ENCODE measurements at places on chromosomes 6 and 20.

- no peak for DNase-seq
Observed at GRCh38 chr20:33883164-33883563, 72.0 kb downstream of the CHMP4B start.

DNA sequence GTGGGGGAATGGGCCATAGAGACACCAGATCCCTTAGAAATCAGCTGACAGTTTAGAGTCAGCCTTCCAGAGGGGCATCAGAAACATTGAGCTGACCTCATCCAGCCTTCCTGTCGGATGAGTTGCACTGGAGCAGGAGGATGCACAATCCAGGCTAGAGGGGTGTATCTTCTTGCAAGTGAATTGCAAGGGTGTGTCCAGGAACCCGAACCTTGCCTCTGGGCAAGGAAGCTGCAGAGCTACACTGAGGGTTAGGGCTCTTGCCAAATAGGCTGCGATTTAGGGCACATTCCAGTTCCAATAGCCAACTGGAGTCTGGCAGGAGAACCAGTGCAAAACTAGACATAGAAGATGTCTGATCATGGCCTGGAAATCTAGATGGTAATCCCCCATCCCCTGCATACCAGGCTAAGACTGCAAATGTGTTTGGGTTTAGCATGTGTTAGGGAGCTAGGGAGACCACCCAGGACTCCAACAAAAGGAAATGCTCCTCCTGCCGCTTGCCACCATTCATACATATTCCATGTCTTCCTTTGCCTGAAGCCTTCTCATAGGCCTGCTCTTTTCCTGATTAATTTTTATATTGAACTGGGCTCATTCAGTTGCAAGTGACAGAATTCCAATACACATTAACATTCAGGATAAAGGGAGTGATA, 6.3 kb upstream of the UTRN start:
- no peak for DNase-seq

GRCh38 chr20:22716821-22717351, 132.5 kb upstream of the FOXA2 start:
- DNase-seq, result no peak

- no peak for DNase-seq
Observed at GRCh38 chr6:106688177-106688951, 59.0 kb downstream of the QRSL1 start.

DNA sequence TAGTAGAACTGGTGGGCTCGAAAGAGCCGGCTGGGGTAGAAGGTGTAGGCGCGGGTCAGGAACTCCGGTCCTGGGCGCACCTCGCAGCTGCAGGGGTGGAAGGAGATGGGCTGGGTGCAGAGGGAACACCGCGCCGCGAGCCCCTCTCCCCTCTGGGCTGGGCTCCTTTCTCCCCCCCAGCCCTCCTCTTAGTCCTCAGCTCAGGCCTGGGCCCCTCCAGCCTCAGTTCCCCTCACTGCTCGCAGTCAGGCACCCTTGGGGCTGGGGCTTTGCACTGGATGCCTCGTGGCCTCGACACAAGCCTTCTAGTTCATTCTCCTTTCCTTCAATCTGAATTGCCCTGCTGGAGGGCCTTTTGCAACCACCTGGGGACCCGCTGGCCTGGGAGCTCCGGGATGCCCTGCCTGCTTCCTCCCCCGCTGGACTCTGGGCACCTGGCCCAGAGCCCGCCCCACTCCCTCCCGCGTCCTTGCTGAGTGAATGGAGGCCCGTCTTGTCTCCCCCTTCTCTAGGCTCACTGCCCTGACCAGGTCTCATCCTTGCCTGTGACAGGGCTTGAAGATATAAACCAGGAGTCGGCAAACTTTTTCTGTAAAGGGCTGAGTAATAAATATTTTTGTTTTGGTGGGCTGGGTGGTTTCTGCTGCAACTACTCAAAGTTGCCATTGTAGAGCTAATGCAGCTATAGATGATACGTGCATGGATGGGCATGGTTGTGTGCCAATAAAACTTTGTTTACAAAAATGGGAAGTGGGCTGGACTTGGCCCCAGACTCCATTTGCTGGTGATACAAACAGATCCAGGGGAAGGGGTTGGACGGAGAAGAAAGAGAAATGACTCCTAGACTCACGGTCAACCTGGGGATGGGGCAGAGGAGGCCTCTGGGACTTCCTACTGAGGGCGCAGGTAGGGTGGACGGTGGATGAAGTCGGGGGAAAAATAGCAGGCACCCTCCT, 47.3 kb downstream of the APCDD1L start:
- no peak for DNase-seq

GRCh38 chr6:104940893-104941728, 15.8 kb upstream of the LIN28B start:
- no peak for DNase-seq

DNA sequence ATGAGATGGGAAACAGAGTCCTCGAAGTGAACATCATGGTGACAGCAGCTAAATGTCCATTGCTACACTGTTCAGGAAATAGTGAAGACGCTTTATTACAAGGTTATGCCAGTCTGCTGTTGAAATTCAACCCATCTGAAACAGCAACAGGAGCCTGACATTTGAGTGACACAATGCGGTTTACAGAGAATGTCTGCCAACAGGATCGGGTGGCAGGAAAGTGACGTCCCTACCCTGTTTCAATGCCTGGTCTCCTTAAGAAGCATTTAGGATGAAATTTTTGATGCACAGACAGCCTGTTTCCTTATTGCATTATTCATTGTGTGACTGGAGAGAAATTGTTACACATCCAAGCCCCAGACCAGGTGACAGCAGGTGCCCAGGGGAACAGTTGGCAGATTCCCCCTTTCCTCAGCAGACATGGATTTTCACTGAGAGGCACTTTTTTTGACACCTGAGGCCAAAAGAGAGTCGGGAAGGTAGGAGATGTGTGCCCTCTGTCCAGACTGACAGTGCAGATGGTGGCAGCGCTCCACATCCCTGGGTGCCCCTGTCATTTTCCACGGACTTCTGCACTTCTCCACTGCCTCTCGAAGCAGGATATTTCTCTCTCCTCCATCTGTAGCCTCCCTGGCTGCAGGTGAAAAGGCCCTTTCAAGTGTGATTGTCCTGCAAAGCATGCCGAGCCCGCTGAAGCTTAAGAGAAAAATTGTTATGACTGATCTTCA, 87.9 kb downstream of the BFSP1 start:
- no peak for DNase-seq

- DNase-seq, result no peak
Observed at GRCh38 chr6:91088515-91088914, 501.6 kb upstream of the MAP3K7 start.

DNA sequence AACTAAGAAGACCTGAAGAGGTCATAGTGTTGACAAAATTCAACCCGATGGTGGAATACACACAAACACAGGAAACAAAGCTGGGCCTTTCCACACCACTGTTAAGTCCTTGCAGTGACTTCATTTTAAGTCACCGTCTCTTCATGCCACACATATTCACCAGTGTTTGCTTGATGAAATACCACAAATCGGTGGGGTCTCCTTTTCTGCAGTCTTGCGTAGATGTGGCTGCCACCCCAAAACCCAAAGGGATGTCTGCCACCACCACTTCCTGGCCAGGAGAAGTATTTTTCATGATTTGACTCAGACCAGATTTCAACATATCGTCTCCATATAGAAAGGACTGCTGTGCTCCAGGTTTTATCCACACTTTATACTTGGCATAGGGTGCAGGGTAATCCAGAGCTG, 11.0 kb upstream of the COL10A1 start:
- DNase-seq, result no peak

DNA sequence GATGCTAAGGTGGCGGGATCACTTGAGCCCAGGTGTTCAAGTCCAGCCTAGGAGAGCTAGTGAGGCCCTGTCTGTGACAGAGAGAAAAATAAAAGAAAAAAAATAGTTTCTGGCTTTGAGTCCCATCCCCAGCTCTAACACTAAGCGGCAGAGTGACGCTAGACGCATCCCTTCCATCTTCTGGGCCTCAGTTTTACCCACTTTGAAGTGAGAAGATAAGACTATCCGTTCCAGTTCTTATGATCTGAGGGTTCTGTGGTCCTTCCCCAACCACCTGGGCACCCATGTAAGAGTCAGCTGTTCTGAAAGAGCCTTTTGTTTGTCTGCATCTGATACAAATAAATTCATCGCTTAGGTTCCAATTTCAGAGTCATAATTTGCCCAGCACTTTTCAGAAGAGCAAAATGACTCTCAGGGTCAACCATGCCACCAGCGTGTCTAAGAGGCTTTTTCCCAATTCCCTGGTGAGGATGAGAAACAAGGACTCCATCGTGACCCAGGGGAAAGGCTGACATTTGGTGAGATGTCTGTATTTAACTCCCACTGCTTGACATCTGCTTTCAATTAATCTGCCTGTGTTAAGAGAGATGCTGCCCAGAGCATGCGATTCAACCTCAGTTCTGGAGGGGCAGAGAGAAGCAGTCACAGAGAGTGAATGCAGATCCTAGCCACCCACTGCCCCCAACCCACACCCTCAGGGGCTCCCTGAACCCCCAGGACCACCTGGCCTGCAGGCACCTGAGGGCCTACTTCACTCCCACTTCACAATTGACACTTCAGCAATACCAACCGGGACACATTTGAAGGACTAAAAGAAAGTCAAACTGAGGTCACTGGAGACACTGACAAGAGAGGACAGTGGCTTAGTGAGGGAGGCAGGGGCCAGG, 131.6 kb upstream of the TOP1 start:
- DNase-seq, result no peak

- no peak for DNase-seq
Observed at GRCh38 chr6:5765141-5765760, 241.5 kb downstream of the NRN1 start.

DNA sequence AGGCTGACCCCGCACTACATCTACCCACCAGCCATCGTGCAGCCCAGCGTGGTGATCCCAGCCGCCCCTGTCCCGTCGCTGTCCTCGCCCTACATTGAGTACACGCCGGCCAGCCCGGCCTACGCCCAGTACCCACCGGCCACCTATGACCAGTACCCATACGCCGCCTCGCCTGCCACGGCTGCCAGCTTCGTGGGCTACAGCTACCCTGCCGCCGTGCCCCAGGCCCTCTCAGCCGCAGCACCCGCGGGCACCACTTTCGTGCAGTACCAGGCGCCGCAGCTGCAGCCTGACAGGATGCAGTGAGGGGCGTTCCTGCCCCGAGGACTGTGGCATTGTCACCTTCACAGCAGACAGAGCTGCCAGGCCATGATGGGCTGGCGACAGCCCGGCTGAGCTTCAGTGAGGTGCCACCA, 16.4 kb downstream of the RBM38 start:
- DNase-seq, result peak; percentile 25

DNA sequence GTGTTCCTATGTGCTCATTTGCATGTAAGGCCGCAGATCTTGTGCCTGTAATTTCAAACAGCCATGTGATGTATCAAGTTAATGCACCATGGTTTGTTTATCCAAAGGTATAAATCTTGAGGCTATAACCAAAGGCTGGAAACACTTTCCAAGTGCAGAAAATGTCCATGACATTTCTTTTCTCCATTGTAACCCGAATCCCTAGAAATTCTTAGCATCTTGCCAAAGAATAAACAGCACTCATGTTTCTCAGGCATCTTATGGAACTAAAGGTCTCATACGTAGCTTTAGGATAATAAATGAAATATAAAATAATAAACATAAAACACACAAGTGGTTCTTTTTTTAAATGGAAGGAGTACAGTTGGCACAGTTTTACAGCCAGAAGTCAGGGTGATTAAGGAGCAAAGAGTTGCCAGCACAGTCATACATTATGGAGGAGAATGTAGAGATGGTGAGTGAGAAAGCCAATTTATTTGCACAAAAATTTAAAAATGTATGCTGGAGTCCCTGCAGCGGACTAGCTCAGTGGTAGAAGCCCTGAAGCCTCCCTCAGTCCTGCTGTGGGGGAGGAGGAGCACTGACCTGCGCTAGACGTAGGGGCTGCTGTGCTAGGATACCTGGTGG, 18.0 kb downstream of the CDH26 start:
- DNase-seq, result no peak

GRCh38 chr6:128899341-128900050, 16.6 kb downstream of the LAMA2 start:
- no peak for DNase-seq

DNA sequence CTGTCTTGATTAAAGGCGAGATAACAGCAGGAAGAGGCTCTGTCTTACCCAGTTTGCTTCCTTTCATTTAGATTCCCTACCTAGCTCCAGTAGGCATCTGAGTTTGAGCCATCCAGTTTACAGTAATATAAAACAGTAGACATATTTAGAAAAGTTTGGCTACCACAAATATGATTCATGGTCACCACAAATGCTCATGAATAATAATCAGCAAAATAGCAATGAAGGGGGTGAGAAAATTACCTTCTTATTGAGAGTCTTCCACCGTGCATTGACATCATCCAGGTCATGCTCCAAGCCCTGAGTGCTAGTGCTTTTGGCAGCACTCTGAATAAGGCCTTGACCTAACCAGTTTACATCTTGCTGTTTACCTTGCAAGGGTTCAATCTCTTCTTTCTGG, 106.2 kb downstream of the DST start:
- no peak for DNase-seq

DNA sequence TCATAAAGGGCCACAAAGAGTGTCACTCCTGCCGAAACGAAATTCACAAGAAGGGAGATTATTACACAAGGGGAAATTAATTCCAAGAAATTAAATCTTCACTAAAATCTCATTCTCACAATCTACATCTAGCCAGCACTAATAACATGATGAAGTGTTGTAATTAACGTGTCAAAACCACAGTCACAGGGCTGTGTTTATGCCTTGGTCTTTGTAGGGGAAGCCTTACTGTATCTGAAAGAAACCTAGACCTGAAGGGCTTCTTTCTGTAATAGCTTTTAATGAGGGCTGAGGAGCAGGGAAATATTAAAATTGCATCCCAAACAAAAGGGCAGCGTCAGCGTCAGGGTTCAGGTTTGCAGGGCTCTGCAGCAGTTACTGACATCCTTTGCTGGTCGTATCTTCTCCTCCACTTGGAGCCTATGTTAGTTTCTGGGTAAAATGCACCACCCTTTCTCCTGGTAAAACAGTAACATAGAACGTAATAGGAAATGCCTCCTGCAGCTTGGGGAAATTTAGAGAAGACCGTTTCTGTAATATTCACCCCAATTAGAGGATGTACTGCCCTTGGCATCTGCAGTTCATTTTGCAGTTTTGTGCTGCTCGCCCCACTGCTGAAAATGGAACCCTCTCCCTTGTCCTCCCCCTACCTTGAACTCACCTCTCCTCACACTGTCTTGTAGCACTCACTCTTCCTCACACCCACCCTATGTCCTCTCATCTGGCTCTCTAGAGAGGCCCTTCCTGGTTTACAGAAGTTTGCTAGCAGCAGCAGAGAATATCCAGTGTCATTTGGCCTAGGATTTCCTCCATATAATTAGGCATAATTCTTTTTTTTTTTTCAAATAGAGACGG, 109.0 kb upstream of the TRAF3IP2 start:
- no peak for DNase-seq

GRCh38 chr6:41371461-41371991, 36.1 kb downstream of the NCR2 start:
- no peak for DNase-seq
